ENCODE measurements at places on chromosomes 6 and 20.

DNA sequence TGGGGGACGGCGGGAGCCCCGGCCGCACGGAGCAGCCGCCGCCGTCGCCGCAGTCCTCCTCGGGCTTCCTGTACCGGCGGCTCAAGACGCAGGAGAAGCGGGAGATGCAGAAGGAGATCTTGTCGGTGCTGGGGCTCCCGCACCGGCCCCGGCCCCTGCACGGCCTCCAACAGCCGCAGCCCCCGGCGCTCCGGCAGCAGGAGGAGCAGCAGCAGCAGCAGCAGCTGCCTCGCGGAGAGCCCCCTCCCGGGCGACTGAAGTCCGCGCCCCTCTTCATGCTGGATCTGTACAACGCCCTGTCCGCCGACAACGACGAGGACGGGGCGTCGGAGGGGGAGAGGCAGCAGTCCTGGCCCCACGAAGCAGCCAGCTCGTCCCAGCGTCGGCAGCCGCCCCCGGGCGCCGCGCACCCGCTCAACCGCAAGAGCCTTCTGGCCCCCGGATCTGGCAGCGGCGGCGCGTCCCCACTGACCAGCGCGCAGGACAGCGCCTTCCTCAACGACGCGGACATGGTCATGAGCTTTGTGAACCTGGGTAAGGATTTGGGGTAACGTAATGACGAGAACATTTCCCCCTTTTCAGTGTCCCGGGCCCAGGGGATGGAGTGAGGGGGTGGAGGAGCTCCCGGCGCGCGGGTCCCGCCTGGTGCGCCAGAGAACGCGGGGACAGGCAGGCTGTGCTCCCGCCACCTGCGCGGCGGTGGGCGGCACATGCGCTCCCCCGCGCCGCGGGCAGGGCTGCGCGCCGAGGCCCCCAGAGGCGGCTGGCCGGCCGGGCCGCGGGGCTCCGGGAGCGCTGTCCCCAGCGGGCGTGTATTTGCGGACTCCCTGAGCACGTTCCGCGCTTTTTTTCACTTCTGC, 1.4 kb downstream of the BMP6 start:
- no peak for DNase-seq

DNA sequence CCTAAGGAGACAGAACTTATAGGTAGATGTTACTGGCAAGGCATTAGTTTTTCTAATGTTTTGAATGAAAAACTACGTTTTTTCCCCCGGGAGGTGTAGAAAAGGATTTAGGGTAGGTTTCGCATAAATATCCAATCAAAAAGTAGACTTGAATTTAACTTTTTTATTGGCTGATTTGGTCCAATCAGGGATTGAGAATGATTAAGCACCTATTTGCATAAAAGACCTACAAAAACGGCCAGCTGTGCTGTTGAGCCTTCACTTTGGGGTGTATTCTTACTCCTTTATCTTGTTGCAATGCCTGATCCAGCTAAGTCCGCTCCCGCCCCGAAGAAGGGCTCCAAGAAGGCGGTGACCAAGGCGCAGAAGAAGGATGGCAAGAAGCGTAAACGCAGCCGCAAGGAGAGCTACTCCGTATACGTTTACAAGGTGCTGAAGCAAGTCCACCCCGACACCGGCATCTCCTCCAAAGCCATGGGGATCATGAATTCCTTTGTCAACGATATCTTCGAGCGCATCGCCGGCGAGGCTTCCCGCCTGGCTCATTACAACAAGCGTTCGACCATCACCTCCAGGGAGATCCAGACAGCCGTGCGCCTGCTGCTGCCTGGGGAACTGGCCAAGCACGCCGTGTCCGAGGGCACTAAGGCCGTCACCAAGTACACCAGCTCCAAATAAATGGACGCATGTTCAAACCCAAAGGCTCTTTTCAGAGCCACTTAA, 113.5 kb upstream of the BTN3A2 start:
- DNase-seq: peak; percentile 76

DNA sequence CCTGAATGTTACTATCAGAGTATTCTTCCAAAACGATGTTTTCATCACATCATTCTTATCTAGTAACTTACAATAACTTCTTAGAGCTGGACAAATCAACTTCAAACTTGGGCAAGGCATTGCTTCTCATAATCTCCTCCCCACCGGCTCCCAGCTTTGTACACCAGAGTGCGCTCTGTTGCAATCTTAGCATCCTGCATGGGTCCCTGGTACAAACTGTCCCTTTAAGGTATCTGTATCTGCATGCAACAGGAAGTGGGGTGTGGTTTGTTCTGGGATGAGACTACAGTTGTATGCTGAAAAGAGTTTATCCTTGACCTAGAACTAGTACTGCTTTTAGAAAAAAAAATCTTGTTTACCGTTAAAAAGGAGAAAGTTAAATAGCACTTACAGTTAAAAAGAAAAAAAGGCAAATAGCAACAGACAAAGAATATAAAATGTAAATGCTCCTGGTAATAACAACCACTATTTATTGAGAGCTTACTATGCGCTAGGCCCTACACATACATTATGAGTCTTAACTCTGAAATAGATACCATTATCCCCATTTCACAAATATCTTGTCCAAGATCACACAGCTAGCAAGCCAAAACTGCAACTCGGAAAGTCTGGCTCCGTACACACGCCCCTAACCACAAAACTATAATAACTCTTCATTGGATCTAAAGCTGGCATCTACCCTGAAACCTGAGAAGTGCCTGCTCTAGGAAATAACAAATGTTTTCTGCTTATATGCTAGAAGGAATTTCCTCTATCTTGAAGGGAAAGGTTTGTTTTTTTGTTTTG, 9.8 kb upstream of the HECA start:
- DNase-seq: peak; percentile 87

GRCh38 chr6:157050537-157051265, 272.6 kb downstream of the TMEM242 start:
- DNase-seq: no peak

GRCh38 chr6:149846321-149846720, 17.8 kb downstream of the LRP11 start:
- DNase-seq: peak; percentile 53

Data from testis (tissue), 5 donors.